ENCODE measurements at places on chromosomes 2 and 18.
A peak's percentile ranks its signal among the peaks of the same experiment; 100 is the strongest.

GRCh38 chr2:169462896-169463695, 16.2 kb upstream of the BBS5 start:
- DNase-seq, result peak; percentile 68

DNA sequence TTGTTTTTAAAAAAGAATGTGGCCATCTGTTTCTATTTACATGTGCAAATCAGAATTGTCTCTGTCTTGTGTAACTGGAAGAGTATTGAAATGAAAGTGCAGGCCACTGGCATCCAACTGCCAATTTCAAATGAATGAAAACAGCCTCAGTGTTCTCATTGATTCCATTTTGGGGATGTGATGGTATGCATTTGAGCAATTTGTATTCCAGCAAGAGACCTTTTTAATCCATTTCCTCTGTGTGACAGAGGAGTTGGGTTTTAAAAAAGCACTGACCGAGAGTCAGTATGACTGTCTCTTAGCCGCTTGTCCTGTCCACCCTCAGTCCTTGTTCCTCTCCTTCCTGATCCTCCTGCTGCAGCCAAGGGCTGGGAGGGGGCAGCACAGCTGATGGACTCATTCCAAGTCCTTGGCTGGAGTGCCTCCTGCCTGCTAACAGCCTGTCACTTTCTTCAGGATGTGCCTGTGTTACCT, 50.0 kb downstream of the ASAP2 start:
- peak; percentile 49 for DNase-seq

- DNase-seq, result no peak
Measured at GRCh38 chr2:160440888-160441287, 52.7 kb downstream of the RBMS1 start.

GRCh38 chr2:59584958-59585357, 968.5 kb downstream of the BCL11A start:
- no peak for DNase-seq

GRCh38 chr2:36389091-36389564, 33.5 kb downstream of the CRIM1 start:
- DNase-seq, result peak; percentile 68

DNA sequence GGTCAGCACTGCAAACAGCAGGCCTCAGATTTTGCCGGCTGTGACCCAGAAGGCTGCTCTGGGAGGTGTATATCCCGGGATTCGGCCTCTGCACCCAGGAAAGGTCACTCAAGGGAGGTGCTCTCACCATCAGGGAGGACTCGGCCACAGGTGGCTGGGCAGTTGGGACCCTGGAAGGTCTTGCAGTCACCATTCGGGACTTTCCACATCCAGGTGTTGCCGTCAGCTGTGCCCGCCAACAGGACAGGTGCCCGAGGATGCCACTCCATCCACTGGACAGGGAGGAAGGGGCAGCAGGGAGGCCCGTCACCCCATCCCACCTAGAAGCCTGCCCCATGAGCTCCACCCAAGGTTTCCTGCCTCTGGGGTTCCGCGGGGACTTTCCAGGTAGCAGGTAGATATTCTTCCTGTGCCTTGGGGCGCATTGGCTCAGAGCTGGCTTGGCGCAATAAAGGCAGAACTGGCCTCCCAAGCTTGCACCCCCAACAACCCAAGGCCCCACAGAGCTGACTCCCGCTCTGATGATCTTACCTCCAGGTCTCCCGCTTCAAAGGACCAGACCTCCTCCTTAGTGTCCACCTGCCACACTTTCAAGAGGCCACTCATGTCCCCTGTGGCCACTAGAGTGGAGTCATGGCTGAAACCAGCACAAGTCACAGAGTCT, 3.5 kb downstream of the AAMP start:
- no peak for DNase-seq

- DNase-seq, result no peak
Measured at GRCh38 chr2:42298132-42298531, 62.9 kb downstream of the COX7A2L start.

- DNase-seq, result peak; percentile 88
Measured at GRCh38 chr2:80377071-80377470, 72.5 kb upstream of the LRRTM1 start.

DNA sequence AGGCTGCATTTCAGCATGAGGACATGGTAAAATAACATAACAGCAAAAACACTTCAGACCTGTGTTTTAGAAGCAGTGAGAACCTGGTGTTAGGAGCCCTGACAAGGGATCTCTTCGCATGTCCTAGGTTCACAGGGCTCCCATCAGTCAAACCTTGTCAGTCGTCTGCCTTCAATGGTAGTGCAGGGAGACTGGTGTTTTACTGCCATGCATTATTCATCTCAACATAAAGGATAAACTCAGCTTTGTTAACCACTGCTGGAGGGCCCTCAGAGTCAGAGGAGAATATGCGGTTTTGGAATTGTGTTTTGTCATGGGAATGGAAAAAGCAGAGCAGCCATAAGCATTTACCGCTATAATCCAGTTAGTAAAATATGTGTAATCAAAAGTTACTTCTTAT, 275.9 kb upstream of the GCFC2 start:
- no peak for DNase-seq

DNA sequence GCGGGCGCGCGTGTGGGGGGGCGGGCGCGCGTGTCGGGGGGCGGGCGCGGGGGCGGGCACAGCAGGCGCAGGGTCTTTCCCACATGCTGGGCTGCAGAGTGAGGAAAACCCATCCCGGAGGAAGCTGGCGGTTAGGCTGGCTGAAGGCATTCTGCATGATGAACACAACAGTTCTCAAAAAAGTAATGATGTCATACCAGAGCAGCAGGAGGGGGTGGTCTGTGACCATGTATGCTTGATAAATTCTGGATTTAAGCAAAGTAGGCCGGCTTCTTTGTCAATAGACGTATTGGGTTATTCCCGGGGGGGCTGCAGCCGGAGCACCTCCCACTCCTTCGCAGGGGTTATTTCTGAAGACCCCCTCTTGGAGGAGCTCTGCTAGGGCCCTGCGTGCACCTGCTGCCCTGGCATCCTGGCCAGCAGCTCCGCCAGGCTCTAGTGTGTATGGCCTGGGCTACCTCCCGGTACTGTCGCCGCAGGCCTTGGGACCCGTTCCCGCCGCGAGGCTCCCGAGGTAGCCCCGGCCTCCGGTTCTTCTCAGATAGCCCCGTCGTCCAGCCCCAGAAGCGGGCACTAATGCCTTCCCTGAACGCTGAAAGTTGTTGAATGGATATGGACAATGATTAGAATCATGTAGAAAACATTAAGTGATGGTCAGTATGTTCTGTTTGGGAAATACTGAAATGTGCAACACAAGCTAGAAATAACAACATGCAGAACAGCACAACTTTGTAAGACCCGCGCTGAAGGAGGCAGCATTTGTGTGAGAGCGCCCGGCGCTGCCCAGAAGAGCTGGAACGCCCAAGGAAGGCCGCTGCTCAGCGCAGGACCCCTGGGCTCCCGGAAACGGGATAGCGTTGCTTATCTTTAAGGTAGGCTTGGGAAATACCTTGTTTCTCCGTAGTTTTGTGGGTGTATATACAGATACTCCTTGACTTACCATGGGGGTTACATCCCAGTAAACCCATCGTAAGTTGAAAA, 101.4 kb upstream of the RAB6C start:
- peak; percentile 66 for DNase-seq

GRCh38 chr2:7722212-7722910, 805.1 kb downstream of the RNF144A start:
- no peak for DNase-seq

DNA sequence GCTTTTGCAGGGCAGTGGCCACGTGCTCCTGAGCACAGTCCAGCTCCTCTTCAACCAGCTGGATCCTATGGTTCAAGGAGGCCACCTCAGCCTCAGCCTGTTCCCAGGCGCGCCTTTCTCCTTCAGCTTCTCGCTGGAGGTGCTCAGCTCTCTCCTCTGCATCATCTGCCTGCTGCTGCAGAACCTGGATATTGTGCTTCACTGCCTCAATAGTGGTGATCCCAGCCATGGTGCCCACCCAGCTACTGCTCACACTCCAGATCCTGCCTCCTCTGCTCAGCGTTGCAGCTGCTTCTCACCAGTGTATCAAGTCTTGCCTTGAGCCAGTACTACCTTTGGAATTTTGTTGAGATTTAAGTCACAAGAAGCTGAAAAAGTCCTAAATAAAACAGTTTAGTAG, 67.9 kb downstream of the ASXL2 start:
- DNase-seq, result no peak

DNA sequence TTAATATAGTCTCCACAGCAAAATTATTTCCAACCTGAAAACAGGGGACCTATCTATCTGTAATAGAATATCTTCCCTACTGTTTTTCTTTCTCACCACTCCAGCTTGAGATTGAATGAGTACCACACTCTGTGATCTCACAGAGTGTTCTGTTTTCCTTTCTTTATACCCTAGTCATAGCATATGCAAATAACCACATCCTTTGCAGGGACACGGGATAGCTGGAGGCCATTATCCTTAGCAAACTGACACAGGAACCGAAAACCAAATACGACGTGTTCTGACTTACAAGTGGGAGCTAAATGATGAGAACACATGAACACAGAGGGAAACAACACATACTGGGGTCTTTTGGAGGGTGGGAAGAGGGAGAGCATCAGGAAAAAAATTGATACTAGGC, 224.7 kb downstream of the SLC8A1 start:
- DNase-seq, result no peak

DNA sequence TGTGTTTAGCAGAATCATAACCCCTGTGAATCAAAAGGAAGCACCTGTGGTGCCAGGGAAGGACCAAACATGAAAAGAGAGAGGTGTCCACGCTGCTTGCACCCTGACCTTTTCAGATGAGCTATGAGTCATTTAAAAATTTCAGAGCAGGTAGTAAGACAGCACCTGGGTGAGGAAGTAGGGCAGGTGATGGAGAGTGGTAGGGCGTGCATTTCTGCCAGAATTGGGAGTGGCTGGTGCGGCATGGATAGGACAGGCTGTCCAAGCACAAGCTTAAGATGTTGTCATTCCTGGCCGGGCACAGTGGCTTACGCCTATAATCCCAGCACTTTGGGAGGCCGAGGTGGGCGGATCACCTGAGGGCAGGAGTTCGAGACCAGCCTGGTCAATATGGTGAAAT, 36.8 kb downstream of the NPAS2 start:
- no peak for DNase-seq

GRCh38 chr2:240998995-240999791, 775 bp downstream of the SNED1 start:
- DNase-seq, result no peak

DNA sequence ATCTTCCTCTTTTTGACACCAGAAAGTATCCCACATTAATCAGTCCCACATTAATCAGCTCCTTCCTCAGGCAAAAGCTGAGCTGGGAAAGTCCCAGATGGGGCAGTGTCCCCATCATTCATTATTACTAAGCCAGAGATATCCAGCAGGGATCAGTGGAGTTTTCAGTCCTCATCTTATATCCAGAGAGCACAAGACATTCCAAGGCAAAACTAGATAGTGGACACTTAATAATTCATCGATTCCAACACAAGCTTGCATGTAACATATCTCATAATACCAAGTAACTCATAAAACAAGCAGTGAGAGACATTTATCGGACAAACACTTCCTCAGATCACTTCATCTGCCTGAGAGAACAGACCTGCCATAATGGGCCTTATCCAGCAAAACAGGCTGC, 53.1 kb downstream of the MCFD2 start:
- DNase-seq, result no peak

DNA sequence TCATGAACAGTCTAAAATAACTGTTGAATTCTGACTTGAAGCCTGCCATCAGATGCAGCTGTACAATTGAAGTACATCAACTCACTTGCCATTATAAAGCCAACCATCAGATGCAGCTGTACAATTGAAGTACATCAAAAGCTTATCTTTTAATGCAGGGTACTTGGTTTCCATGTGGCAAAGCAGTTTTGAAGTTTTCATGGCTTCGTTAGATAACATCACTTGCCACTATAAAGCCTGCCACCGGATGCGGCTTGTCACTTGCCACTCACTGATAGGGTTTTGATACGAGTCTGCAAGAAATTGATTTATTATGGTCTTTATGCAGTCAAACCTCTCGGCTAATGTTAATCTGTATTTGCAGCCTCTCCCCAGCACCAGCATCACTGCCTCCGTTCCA, 1605.8 kb downstream of the SUCLG1 start:
- DNase-seq, result no peak

- no peak for DNase-seq
Measured at GRCh38 chr2:37880551-37880950, 44.5 kb upstream of the RMDN2 start.

- peak; percentile 82 for DNase-seq
Measured at GRCh38 chr2:28300485-28301341, 91.9 kb upstream of the FOSL2 start.

DNA sequence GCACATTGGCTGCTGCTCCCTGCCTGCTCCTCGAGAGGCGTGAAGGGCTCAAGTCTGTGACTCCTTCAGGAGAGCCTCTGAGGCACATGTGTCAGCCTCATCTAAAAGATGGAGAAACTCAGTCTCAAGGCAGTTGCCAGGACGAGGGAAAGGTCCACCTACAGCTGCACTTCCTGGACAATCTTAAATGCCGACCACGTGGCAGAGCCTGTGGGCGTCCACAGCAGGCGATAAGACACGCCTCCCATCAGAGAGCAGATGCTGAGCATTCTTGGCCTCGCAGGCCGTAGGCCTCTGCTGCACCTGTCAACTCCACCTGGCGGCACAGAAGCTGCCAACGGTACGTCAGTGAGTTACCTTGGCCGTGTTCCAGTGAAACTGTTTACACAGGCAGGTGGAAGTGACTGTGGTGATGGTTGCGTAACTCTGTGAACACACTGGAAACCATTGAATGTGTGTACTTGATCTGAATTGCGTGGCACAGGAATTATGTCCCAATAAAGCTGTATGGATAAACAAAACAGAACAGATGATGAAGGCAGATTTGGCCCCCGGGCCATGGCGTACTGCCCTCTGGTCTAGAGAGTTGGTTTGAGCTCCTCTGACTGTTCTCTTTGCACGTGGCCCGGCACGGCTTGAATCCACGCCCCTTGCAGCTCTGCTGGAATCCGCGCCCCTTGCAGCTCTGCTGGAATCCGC, 114.5 kb downstream of the RNF144A start:
- no peak for DNase-seq

DNA sequence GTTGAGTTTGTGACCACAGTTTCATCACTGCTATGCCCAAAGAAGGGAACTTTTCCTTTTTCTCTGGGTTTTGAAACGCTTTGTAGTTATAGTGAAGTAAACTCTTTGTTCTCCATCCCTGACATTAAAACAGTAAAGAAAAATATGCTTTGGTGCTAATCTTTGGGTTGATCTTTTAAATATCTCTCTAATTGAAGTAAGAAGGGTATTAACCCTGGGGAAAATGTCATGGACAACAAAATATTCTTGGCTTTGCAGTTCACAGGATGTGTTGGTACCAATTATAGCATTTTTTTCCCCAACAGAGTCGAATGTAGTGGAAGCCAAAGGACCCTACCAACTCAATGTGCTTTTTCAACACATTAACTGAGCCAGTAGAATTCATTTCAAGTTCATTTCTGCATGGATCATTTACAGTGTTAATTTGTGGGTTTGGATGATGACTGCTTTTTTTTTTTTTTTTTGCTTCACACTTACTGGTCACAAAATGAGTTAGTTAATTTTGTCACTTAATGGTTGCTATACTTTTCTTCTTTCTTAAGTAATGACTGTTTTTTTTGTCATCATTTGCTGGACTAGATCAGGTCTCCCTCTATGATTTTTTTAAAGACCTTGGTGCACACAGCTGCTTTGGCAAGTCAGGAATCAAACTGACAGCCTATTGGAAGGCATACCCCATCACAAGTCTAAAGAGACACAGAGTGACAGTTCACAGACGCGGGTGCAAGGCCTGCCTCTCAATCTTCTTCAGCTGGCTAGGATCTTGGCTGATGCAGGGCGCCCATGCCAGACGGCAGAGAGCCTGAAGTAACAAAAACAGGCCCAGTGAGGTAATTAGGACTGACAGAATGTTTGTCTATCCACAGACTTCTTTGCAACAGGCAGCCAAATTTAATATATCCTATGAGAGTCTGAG, 98.8 kb upstream of the MMADHC start:
- DNase-seq, result no peak
